ENCODE measurements at places on chromosomes 12 and 14.

DNA sequence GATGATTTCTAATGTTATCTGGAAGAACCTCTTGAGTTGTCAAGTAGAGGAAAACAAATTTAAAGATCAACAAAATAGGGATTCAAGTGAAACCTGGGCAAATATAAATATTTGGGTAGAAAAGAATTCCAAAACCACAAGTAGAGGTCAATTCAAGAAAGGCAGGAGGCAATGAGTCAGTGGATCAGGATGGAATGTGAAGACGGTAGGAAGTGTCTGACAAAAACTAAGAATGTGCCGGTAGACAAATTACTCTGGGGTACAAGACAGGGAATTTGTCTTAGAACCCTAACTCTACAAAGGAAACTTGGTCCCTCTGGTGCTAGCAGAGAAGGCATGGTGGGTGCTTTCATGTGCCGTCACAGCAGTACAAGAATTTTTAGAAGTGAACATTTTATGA is 13.6 kb downstream of the ABCD2 start:
- no peak for DNase-seq

GRCh38 chr12:131018808-131019397 is 65.2 kb downstream of the ADGRD1 start:
- no peak for DNase-seq

DNA sequence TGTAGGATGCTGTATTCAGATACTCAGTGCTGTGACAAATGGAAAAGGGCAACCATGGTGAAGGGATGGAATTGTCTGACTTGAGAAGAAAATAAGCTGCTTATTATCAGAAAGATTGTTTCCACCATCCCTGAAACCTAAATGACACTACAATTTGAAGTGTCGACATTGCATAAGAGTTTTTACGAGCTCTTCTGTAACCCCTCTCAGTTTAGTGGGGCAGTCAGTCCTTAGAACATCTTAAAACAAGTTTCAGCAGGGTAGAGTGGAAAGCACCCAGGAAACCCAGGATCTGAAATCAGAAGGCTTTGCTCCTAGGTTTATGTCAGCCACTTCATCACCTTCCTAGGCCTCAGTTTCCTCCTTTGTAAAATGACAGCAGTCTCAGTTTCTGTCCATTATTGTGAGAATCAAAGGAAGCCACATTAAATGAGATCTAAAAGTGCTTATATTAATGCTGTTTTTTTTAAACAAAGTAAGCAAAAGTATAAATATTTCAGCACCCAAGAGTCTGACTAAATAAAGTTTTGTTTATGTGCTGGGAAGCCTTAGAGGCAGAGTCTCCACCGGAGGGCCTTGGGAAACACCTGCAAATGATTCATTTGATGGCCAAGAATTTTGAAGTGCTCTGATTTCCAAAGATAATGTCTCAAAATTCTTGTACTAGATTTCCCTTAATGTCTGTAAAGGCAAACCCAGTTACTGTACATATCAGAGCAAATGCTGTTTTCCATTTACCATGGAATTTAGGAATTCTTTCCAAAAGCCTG is 1.8 kb downstream of the IFT43 start:
- no peak for DNase-seq

- no peak for DNase-seq
Measured at GRCh38 chr14:89811954-89812575, 142.5 kb downstream of the EFCAB11 start.

GRCh38 chr12:33052141-33053051 is 155.8 kb upstream of the PKP2 start:
- DNase-seq, result no peak

DNA sequence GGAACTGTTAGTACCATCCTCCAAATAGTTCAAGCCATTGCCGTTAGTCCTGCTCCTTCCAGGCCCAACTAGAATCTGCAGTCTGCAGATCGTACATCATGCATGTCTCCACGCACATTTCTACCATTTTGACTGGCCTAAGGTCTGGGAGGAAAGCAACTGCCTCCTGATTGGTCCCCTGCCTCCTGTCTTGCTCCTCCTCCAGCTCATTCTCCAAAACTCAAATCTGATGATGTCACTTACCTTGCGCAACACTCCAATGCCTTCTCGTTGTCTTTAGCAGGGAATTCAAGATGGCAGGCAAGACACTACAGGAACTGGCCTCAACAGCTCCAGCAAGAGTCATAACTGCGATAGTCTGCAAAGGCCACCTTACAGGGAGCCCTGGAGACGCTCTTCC is 9.7 kb upstream of the HCAR1 start:
- no peak for DNase-seq

DNA sequence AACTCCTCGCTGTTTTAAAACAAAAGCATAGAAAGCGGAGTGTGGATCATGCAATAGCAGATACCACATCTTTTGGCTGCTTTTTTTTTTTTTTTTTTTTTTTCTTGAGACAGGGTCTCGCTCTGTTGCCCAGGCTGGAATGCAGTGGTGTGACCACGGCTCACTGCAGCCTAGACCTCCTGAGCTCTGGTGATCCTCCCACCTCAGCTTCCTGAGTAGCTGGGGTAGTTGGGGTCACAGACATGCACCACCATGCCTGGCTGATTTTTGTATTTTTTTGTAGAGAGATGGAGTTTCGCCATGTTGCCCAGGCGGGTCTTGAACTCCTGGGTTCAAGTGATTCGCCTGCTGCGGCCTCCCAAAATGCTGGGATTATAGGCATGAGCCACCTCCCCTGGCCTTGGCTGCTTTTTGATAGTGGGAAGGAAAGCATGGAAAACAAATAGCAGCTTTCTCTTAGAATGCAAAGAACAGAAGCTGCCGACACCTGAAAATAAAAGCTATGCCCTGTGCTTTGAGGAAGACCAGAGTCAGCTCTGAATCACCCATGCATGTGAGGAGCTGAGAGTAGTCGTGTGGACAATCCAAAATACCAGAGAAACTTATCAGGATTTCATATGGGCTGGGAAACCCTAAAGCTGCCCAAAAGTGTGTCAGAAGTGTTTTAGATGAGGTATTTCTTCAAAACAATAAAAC is 3.6 kb upstream of the ELK3 start:
- DNase-seq, result no peak

GRCh38 chr12:25155022-25155576 is 39.9 kb downstream of the DNAI7 start:
- DNase-seq, result no peak

DNA sequence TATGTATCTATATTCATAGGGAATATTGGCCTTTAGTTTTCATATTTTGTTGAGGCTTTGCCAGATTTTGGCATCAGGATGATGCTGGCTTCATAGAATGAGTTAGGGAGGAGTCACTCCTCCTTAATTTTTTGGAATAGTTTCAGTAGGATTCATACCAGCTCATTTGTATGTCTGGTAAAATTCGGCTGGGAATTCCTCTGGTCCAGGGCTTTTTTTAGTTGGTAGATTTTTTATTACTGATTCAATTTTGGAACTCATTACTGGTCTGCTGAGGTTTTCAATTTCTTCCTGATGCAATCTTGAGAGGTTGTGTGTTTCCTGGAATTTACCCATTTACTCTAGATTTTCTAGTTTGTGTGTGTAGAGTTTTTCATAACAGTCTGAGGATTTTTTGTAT is 175.2 kb downstream of the EPS8 start:
- no peak for DNase-seq

DNA sequence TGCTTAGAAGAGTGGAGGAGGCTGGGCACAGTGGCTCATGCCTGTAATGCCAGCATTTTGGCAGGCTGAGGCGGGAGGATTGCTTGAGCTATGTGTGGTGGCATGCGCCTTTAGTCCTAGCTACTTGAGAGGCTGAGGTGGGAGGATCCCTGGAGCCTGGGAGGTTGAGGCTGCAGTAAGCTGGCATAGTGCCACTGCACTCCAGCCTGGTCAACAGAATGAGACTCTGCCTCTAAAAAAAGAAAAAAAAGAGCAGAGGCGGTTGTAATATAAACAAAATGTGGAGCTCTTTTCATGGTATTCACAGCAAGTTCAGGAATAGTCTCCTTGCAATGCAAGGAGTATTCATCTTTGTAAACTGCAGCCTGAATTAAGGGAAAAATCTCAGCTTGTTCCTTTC is 27.2 kb downstream of the ARID2 start:
- DNase-seq, result no peak

DNA sequence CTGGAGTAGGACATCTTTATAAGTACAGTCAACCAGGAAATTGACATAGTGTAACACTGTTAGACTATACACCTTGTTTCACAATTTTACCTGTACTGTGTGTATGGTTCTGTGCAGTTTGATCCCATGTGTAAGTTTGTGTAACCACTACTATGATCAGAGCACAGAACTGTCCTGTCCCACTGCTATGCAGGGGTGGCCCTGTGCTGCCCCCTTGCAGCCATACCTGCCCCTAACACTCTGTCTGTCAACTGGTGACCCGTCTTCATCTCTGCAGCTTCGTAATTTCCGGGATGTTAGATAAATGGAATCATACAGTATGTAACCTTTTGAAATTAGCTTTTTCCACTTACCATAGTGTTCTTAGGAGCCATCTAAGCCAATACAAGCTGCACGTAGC is 58.7 kb upstream of the RD3L start:
- no peak for DNase-seq

DNA sequence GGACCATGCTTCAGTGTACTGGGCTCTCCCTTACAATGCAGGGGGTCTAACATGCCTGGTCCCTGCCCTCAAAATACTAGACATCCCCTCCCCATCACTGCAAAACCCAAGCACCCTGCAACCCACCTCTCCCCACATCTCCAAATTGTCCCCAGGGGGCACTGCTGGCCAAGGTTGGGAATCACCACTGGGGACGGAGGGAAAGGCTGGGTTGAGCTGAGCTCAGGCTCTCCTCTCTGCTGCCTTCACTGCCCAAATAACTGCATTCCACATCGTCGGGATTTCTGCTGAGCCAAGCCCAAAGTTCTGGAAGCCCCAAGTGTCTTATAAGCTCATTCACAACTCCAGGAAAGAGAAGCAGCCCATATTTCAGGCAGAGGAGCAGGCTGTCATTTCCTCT is 69.6 kb downstream of the NT5DC3 start:
- DNase-seq, result no peak

DNA sequence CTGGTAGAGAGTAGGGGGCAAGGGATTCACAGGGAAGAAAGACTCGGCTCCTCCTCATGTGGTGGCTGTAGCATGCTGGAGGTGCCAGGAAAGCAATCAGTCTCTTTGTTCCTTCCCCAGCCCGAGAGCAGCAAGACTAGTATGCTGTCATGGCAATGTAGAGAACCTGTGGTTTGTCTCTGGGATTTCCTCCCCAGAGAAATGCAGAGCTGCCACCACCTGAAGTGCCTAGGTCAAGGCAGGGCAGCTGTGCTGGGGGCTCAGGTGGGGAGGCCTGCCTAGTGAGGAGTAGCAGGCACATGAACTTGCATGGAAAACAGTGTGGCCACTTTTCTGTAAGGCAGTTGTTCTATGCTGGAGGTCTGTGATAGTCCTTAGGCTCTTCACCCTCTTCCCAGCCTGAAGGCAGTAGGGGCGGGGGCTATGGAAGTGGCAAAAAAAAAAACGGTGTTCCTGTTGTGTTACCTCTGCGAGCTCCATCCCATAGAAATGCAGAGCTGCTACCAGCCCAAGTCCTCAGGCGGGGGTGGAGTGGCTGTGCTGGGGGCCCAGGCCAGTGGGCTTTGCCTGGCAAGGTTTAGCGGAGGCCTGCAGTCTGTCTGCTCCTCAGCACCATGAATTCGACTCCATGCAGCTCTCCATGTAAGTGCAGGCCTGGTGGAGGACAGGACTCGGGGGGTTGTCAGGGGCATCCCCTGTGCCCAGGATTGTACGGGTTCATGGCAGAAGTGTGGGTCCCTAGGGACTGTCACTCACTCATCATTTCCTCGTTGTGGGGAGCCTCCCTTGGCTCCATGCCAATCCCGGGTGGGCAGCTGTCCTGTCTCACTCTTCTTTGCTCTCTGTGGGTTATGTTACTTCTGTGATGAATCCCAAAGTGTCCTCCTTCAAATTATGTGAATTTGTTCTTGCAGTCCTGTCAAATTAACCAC is 4.1 kb upstream of the CLEC4D start:
- DNase-seq, result no peak

GRCh38 chr12:109757671-109758265 is 44.1 kb downstream of the FAM222A start:
- no peak for DNase-seq

DNA sequence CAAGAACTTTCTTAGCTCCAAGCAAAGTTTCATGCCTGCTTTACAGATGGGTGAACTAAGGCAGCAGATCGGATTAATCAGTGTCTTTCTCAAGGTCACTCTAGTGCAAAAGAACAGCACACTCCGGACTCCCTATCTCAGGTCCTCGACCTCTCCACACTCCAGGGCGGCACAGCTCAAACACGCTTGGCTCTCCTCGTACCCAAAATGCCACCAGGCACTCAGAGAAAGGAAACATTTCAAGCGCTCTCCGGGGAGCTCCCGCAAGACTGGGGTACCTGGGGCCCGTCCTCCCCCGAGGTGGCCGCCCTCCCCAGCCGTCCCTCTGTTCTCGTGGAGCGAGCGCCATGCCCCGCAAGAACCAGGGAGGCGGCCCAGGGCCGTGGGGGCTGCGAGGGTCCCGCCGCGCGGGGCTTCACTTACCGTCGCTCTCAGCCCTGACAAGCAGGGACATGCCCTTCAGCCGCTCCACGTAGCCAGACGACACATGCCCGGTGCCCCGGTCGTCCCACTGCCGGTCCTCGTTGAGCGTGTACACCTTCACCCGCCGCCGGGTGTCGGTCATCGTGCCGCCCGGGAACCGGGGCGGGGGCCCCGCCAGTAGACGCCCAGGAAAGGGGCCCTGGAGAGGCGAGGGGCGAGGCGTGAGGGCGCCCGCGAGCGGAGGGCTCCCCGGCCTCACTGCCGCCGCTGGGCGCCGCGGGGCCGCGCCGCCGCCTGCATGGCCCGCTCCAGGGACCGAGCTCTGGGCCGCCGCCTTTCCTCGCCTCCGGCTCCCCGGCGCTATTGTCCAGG is 830 bp downstream of the PPP4R3A start:
- peak; percentile 25 for DNase-seq

GRCh38 chr14:63986789-63987533 is 134.2 kb downstream of the SYNE2 start:
- DNase-seq, result no peak

DNA sequence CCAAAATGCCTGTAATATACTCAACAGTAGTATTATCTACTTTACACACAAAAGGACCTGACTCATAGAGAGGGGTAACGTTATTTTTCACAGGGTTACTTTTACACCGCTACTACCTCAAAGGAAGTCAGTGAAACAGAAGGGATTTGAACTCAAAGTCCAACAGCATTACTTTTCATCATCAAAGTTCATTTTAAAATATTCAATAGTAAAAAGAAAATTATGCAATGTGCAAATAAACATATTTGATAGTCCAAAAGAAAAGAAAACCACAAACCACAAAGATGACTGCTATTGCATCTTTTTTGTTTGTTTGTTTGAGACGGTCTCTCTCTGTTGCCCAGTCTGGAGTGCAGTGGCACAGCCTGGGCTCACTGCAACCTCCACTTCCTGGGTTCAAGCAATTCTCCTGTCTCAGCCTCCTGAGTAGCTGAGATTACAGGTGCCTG is 15.5 kb downstream of the KIF21A start:
- DNase-seq, result no peak
